Activated T-cell treated with anti-CD3 and anti-CD28 coated beads, Interleukin-2, amount 50 U/mL, for 1 hour (primary cell): ENCODE measurements at places on chromosomes 5 and 9.

DNA sequence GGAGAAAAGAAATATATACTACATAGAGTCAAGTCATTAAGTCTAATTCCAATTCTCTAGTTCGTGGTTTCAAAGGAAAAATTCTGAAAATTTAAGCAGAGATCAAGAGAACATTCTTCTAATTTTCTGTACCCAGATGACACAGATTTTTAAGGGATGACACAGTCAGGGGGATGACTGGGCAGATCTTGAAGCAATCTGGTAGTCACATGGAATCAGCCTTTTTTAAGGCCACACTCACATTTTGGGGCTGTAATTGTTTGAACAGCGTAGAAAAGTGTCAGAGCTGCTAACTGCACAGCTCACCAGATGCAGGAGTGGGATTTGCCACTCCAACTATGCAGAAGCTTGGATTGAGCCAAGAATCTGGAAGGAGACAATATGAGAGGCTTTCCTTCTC is 20.4 kb downstream of the PDE4D start:
- DNase-seq, result no peak

DNA sequence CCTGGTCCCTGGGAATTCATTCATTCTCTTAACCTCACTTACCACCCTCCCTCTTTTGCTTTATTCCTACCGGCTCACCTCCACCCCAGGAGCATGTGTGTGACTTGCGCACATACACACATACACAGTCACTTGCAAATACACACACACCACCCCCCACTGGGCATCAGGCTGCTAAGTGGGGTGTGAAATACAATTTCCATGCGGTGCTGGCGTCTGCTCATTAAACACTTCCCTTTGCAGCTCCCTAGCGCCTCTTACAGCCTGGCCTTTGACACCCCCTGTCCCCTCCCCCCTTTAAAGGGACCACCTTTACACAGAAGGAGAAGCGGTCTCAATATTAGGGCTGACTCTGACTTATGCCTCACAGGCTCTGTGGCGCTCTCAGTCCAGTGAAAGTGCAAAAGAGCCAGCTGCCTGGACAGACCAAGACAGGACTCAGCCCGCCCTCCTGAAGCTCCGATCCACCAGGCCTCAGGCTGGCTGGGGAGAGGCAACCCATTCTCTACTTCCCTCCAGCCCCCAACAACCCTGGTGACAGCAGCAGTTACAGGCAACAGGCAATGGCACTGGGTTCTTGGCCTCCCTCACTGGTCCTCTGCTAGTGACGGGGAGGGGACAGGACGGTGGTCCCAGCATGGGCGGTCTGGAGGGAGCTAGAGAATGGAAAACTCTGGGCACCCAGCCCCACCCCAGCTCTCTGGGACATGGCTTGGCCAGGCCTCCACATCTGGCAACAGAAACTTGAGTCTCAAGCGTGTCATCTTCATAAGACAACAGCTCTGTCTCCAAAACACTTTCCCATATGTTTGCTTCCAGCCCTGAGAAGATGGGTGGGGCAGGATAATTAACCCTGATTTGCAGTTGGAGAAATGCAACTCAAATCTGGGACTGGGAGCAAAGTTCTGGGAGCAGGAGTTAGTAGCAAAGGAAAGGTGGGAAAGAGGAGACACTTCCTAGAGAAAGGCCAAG is 12.0 kb downstream of the ENHO start:
- no peak for DNase-seq

GRCh38 chr9:79990536-79990935 is 418.8 kb downstream of the TLE4 start:
- no peak for DNase-seq

GRCh38 chr5:75046366-75047142 is 5.8 kb downstream of the GCNT4 start:
- no peak for DNase-seq
